ENCODE measurements at places on chromosomes 11 and 22. TPM values are rescaled to one million over a fixed set of nuclear protein-coding genes. Genes with fewer than 3 reads are reported as not detected.
A peak's percentile ranks its signal among the peaks of the same experiment; 100 is the strongest.

- DNase-seq, result no peak
These were observed 49.3 kb upstream of the CD44 start for GRCh38 chr11:35089666-35090065.

DNA sequence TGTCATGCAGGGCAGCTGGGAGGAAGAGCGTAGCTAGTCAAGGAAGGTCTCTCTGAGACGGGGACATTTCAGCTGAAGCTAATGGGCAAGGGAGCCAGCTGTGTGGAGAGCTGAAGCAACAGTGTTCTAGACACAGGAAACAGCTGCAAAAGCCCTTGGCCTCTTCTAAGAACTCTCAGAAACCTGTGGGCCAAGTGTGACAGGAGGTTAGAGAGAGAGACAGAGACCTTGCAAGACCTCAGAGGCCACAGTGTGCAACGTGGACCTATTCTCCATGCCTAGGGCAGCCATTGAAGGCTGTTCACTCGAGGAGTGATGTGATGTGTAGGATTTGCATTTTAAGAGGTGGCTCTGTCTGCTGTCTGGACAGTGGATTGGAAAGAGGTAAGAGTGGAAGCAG lies 48.7 kb upstream of the TNRC6B start:
- no peak for DNase-seq

DNA sequence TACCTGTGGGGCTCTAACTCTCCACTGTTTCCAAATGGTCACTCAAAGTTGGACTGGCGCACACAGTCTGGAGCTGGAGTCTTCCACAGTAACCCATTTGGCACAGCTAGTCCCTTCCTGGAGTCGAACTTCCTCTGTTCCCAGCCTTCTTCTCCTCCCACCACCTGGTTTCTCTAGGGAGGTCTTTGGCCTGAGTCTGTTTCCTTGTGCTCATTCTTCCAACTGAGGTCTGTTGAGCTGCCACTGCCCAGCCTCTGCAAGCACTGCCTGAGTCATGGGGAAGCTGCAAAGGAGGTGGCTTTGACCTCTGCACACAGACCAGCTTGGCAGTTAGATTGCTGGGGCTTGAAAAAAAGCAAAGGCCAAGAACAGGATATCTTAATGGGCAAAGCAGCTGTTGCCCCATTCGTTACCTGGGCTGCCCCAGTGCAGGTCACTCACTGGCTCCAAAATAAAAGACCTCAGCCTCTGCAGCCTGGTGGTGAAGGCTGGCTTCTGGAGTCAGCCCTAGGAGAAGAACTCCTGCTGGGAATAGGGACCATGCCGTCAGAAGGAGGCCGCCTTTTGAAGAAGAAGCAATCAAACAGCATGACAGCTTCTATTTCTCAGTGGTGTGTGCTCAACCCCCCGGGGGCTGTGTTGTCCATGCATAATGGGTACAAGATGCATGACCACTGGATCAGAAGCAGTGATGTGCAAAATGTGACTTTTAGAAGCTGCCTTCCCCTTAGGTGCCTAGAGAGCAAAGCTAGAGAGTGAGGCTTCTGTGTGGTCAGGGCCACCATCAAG lies 3.0 kb downstream of the ADAMTS15 start:
- peak; percentile 13 for DNase-seq

DNA sequence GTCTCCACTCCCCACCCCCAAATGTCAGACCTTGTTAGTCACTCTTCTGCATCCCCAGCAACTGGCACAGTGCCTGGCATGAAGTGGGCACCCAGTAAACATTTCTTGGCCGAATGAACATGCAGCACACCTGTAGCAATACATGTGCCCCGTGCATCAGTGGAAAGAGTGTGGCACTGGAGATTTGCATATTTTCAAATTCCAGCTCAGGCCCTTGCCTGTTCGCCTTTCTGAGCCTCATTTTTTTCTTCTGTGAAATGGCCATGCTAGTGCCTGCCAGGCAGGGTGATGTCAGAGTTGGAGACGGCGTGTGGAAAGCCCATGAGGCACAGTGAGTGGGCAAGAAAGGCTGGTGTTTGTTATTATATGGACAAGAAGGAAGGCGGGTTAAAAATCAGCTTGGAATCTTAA lies 38.7 kb downstream of the CD82 start:
- DNase-seq, result no peak

DNA sequence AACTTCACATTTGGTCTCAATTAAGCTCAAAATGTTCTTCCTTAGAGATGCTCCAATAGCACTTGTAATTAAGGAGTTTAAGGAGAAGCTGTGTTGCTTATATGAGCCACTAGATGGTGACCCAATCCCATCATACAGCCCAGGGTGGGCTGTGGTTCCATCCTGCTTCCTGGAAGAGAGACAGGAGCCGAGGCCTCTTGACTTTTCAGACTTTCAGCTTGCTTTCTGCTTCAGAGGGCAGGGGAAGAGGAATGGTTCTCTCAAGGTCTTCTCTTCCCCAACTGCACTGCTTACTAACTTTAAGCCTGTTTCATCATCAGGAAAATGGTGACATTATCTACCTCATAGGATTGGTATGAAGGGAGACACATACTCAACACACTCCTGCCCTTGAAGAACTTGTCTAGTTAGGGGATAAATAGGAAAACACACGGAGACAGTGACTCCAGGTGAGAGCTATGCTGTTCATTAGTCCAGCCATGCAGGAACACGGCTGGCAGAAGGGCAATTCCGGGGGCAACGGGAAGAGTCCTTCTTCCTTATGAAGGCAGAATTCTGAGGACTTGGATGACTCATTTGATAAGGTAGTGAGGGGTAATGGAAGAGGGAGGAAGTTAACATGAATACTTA lies 20.1 kb downstream of the TMEM218 start:
- DNase-seq, result peak; percentile 70

GRCh38 chr22:25318081-25318823 lies 98.8 kb downstream of the CRYBB2 start:
- no peak for DNase-seq

DNA sequence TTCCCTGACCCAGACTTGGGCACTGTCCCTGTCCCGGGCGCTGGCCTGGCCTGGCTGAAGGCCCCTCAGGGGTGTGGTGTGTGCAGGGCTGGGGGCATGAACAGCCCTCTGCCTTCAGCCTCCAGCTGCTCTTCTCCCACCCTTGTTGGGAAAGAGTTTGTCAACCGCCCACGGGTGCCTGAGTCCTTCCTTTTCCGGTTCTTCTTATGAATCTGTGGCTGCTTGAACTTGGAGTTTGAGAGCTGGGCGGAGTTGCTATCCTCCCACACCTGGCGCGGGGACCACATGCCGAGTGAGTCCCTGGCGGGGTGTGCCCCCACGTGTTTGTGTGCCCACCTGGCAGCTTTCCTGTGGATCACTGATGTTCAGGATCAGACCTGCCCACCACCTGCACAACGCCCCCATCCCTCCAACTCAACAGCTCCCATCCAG lies 13.4 kb downstream of the NFAM1 start:
- no peak for DNase-seq

DNA sequence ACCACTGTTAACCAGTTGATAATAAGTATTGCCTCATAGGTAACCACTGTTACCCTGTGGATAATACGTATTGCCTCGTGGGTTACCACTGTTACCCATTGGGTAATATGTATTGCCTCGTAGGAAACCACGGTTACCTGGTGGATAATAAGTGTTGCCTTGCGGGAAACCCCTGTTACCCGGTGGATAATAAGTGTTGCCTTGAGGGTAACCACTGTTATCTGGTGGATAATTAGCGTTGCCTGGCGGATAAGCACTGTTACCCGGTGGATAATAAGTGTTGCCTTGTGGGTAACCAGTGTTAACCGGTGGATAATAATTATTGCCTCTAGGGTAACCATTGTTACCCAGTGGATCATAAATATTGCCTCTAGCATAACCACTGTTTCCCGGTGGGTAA lies 27.3 kb upstream of the NXPE4 start:
- DNase-seq, result no peak

DNA sequence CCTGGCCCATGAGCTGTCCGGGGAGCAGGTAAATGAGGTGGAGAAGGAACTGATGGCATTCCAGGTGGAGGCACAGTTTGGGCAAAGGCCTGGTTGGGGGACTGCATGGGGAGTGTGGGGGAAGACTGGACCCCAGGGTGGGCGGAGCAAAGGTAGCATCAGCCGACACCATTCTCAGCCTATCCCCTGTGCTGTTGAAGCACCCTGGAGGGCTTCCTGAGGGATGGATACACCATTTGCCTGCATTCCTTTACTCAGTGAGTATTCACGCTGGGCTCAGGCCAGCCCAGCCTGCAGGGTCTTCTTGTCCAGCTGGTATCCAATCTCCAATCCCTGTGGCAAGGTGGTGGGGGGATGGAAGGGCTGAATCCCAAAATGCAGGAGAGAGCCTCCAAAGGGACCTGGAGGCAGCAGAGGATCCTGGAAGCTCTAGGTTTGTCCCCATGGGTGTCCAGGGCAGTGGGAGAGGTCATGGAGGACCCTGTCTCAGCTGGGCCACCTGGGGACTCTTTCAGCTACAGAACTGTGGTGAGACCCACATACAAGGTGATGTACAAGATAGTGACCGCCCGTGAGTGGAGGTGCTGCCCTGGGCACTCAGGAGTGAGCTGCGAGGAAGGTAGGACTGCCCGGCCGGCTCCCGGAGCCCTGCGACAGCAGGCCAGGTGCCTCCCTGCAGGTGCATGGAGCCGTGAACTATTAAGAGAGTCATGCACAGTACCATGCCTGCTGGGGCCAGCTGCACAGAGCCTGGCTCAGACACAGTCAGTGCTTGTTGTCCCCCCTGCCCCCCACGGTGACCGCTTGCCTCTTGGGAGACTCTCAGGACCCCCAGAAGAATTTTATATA lies 9.5 kb downstream of the EMID1 start:
- no peak for DNase-seq

DNA sequence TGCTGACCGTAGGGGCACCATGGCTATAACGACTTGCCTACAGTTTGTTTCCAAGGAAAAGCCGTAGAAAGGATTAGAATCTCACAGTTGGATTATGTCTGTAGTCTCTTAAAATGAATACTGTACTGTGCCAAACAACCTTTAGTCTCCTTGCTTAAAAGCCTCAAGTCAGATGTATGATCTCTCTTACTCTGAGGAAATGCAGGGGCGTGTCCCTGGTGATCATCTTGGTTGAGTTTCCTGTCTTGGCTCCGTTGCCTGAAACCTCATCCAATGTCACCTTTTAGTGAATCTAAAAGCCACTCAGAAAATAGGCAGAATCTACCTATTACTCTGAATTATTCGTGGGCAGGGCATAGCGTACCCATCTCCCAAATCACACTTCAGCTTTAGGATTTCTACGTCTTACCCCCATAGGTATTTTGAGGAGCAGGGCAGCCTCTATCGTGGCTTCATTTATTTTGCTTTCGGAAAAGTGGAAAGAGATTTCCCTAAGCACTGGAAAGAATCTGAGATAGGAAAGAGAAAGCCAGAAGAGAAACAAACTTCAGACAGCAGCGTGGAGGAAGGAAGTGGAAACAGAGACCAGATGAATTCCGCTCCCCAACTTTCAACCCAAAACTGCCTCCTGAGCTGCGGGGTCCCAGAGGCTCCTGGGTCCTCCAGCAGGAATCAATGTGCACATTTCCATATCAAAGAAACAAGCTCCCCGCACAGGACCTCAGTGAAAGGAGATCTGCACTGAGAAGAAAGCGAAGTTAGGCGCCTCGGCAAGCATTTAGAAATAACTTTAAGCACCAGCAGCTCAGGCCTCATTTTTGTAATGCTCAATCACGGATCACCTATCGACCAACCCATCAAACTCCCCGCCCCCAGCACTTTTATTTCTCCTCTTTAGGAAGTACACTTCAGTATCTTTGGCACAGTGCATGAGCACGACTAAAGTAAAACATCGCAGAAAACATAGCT lies 245.8 kb downstream of the ETS1 start:
- no peak for DNase-seq

TYR gene
- not detected for total RNA-seq

TPBGL gene
- 0.33 TPM for total RNA-seq

TMEM25 gene
- total RNA-seq, result 12.3 TPM
